Tibial nerve (tissue), 4 donors: ENCODE measurements at places on chromosomes 3 and 15. TPM values are rescaled to one million over a fixed set of nuclear protein-coding genes. Genes with fewer than 3 reads are reported as not detected.
A peak's percentile ranks its signal among the peaks of the same experiment; 100 is the strongest.

Gene EDEM1
- 84.1 TPM for total RNA-seq

Gene NR2E3
- not detected for total RNA-seq

Gene PPP4R2
- total RNA-seq: 72.9 TPM

Gene SPPL2A
- 296 TPM for total RNA-seq

Gene TM4SF18
- 12.7 TPM for total RNA-seq

Gene TBCCD1
- 17.0 TPM for total RNA-seq

Gene KLHL40
- total RNA-seq: not detected

Gene KCNMB3
- 2.3 TPM for total RNA-seq

- DNase-seq: no peak
Observed at GRCh38 chr3:17354341-17354740, 388.1 kb downstream of the TBC1D5 start.

DNA sequence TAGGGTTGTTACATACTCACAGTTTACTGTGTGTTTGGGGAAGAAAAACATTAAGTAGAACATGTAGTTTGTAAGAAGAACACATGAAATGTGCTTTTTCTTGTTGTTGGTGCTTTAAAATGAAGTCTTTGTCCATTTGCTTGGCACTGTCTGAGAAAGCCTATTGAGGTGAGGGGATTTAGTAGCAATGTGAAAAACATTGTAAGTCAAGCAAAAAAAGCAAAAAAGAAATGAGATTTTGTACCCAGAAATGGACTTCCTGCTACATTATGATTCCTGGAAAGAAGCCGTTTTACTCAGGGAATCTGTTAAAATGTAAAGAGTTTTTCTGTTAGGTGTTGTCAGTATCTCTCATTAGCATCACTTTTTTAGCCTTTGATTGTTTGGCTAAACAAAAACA lies 59.9 kb downstream of the KAT2B start:
- DNase-seq: no peak

GRCh38 chr3:159534496-159534895 lies 454.1 kb upstream of the IL12A start:
- no peak for DNase-seq

DNA sequence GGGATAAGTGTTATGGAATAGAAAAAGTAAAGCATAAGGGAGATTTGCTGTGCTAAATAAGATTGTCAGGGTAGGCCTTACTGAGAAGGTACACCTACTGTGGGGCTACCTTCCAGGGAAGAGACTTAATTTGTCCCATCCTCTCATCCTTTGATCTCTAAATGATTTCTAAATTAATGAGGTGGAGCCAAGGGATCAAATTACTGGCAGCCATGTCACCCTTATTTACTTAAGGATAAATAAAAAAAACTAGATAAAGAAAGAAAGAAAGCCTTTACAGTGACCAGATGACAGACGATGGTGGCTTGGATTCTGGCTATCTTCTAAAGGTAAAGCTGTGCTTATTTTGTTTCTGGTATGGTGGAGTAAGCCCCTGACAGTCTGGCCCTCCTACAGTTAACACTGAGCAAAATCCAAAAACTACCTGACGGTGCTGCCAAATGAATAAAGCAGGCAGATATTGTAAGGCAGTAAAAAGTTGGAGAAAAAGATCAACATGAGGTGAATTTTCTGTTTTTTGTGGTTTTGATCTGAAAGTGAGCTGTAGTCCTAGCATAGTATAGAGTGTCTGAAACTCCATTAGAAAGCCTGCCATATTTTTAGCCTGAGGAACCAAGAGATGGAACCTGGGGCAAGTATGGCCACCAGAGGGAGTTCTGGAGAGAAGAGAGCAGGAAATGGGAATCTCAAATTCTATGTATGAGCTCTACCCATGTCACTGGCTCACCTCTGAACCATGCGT lies 285.1 kb upstream of the MANF start:
- no peak for DNase-seq

DNA sequence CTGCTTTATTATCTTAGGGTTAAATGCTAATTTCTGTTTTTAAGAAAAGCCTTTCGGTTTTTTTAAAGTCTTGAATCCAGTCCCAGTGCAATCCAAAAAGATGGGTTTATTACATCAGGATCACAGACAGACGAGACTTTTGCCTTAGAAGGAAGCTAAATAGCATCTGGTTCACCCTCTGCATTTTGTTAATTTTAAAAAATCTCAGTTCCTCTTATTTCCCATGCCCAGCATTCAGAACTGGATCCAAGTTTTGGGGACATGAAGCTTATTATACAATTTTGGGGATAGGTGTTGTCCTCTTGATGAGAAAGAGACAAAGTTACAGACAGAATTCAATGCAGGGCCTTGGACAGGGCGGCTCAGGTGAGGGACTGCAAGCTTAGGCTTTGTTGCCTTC lies 181.5 kb upstream of the LYSMD4 start:
- no peak for DNase-seq

GRCh38 chr3:51393564-51393963 lies 2.5 kb downstream of the RBM15B start:
- no peak for DNase-seq

GRCh38 chr3:65584002-65584401 lies 454.7 kb downstream of the MAGI1 start:
- no peak for DNase-seq

- DNase-seq: no peak
Observed at GRCh38 chr3:196208942-196209695, 2.1 kb downstream of the ZDHHC19 start.

DNA sequence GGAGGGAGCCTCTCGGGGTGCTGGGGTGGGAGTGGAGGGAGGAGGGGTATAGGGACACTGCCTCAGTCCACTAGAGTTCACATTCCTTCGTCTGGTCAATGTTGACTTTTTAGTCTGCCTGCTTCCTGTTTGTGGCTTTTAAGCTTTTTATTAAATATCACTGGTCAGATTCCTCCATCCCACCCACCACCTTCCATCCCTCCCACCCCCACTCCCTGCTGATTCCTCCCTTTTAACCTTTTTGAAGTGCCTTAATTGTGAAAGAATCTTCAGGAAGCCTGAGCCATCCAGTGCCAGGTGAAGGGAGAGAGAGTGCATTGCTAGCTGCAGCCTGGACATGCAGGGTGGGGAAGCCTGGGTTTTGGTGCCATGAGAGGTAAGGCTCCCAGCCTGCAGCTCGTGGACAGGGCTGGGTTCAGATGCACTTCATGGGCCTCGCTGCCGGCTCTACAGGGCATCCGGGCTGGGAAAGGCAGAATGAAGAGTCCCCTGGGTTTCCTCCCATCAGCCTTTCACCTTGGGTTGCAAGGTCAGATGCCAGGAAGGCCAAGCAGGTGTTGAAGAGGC lies 105.9 kb downstream of the DNAJB8 start:
- no peak for DNase-seq

GRCh38 chr15:40029979-40030893 lies 8.7 kb downstream of the SRP14 start:
- DNase-seq: no peak

- no peak for DNase-seq
Observed at GRCh38 chr3:16723978-16724377, 118.8 kb upstream of the DAZL start.

- peak; percentile 71 for DNase-seq
Observed at GRCh38 chr15:84654689-84655453, 788 bp upstream of the WDR73 start.
